ENCODE measurements at places on chromosomes 2 and 18.

DNA sequence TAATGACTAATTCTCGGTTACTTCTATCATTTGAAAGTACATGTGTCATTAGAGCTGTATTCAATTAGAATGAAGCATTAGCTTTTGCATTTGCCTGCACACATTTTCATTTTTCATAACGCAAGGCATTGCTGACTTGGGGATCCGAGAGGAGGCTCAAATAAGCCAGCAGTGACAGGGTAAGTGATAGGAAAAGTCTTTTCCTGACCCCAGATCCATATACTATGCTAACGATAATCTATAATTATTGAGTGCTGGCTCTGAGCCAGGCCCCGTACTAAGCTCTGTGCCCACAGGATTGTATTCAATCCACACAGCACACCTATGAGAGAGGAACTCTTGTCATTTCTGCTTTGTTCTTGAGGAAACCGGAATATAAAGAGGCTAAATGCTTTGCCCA lies 168.2 kb downstream of the VWC2L start:
- DNase-seq = no peak

GRCh38 chr2:233075966-233076339 lies 15.8 kb downstream of the INPP5D start:
- no peak for DNase-seq

- no peak for DNase-seq
These were observed 11.2 kb downstream of the KIAA2012 start for GRCh38 chr2:202084265-202084664.

GRCh38 chr2:10817413-10817812 lies 4.8 kb upstream of the PDIA6 start:
- no peak for DNase-seq

- no peak for DNase-seq
These were observed 120.9 kb downstream of the MMADHC start for GRCh38 chr2:149466635-149467034.

DNA sequence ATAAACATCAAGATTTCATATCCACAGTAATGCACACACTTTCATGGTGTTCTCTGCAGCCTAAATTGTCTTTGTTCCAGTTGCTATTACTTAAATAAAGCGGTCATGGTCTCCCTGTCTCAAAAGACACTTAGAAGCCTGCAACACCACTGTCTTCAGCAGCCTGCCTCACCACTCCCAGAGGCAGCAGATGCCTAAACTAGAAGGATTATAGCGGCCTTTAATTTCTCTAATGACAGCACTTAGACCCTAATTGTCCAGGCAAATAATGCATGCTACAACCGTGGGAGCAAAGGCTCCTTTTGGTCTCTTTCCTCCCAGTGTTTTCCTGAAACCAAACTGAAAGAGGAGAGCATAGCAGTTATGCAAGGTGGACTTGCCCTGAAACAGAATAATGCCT lies 248.8 kb upstream of the SLC39A10 start:
- DNase-seq = no peak

- DNase-seq = peak; percentile 30
These were observed 42.7 kb downstream of the ZNF516 start for GRCh38 chr18:76452357-76452756.

- DNase-seq = no peak
These were observed 541.8 kb upstream of the CDH2 start for GRCh38 chr18:28718696-28719095.

DNA sequence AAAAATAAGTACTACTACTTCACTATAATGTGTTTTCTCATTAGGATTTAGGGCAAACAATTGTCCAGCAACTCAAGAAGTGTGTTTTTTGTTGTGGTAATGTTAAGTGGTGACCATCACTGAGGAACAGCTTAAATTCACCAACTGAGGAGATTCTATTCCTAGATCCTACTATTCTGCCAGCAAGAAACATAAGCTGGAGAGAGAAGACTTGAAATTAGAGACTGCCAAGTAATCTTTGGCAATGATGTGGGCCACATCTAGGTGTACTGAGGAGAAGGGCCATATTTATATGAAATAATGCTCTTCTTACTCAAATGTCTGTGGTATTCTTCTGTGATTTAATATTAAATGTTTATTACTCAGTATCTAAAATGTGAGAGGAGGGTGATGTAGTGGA lies 44.3 kb upstream of the MSTN start:
- DNase-seq = no peak

DNA sequence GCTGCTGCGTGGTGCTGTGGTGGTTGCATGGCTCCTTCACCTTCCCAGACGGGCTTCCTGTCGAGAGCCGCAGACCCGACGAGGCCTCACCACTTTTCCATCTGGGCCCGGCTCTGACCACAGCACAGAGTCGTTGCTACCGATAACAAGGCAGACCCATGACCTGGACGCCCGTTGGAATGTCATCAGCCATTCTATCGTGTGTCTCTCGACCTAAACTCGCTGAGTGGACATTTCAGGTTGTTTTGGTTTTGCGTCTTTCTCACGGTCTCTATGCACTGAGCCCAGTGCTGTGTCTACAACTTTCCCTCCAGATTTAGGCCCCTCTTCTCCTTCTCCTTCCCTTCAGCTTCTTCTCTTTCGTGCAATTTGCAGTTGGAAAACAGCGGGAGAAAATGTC lies 204.7 kb upstream of the TPO start:
- DNase-seq = no peak

DNA sequence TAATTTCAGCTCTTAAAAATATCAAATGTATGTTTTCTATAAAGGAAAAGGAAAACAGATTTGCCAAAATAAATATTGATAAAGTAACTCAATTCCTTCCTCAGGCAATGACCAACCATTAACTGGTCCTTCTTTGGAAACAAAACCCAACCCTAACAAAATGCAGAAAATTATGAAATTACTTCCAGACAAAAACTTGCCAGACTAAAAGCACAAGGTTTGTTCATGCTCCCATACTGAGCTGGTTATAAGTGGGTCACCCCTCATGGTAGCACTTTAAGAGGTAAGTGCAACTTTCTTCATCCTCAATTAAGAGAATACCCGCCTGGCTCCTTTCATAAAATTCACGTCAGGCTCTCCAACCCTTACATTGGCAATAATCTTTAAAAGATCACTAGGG lies 31.1 kb upstream of the TTC32 start:
- no peak for DNase-seq

- DNase-seq = no peak
These were observed 111.4 kb downstream of the ANTXR1 start for GRCh38 chr2:69124343-69124742.

GRCh38 chr18:51128533-51128932 lies 68.9 kb downstream of the MEX3C start:
- no peak for DNase-seq

DNA sequence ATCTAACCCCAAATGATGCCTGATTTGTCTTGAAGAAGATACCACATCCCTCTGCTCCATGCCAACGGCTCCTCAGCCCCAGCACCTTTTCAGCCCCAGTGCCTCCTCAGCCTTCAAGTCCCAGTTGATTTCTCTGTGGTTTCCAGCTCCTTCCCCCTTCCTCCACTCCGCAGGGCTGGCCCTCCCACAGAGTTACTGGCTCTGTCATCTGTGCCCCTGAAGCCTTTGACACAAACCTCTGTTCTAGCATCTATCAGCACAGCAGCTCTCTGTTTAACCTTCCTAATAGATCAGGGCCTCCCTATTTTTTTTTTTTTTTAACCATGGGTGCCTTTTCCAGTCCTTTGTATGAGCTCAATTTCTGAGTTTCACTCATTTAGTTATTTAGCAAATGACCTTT lies 201.3 kb upstream of the CXCR4 start:
- DNase-seq = no peak

DNA sequence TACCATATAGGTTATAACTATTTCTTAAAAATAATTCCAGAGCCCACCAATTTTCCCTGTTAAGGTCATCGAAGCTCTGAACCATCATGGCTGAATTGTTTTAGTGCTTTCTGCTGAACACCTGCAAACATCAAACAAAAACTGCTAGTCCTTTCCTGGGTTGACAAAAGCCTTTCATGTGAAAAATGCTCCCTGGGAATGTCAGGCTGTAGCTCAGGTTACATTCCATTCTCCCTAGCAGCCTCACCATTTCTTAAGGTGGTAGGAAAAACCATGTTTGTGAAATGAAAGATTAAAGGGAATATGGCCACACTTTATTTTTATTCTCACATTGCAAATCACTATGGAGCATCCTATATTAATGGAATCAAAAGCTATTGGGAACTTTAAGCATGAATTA lies 5.7 kb downstream of the TCF4 start:
- DNase-seq = no peak

- DNase-seq = no peak
These were observed 422.3 kb upstream of the CELF4 start for GRCh38 chr18:37987901-37988300.

GRCh38 chr2:106851881-106852501 lies 34.0 kb downstream of the ST6GAL2 start:
- DNase-seq = no peak

- DNase-seq = no peak
These were observed 15.0 kb upstream of the IL1RN start for GRCh38 chr2:113112441-113112840.

DNA sequence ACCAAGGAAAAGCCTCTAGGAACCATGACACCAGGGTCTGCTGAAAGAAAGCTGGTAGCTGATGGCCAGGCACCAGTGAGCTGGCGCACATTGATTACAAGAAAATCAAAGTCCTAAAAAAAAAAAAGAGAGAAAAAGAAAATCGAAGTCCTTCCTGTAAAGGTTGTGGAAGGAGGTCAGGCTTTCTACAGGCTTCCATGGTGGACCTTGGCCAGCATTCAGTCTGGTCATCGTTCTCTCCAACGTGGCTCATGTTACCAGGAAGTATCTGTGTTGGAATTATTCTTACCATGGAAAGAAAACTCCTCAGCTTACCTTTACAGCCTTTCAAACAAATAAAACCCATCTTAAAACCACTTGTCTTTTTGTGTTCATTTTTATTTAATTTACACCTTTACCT lies 65.6 kb downstream of the CYB5A start:
- DNase-seq = no peak

DNA sequence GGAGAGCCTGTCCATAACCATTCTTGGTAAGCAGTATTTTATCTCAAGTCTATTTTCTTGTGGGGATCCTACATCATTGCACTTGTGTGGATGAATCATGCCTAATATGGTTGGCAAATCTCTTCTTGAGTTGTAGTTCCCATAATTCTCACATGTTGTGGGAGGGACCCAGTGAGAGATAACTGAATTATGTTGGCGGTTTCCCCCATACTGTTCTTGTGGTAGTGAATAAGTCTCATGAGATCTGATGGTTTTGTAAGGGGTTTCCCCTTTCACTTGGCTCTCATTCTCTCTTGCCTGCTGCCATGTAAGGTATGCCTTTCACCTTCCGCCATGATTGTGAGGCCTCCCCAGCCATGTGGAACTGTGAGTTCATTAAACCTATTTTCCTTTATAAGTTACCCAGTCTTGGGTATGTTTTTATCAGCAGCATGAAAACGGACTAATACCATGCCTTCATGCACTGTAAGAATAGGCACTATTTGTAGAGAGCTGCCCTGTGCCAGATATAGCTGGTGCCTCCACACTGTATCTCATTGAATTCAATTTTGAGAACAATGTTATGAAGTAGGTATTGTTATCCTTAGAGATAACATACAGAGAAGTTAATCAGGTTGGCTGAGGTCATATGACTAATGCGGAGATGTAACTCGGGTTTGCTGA lies 148.3 kb downstream of the PLCL1 start:
- DNase-seq = no peak

DNA sequence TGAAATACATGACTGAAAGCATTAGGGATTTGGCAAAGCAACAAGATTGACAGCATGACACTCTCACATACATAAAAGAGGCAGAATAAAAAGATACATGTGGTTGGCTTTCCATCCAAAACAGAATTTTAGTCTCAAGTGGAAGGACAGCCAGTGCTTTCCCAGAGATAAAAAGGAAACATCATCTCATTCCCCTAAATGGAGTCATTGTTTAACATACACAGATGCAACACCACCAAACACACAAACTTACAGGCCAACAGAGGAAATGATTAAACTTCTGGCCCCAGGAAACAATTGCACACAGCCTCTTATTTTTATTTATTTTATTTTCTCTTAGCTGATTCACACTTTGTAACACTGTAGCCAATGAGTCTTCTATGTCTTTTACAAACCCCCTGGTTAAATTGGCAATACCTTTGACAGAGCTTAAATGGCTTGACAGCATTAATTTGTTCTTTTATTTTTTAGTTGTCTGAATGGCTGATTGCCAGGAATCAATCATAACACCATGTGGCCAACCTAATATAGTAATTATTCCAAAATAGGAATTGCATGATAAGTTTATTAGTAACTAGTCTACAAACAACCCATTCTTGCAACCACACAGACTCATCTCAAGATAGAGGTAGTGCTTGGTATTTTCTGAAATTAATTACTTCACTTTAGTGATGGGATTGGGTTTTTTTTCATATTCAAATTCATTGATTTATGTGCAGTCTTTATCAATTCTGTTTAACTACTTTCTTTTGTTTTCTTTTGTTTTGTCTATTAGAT lies 190.5 kb downstream of the RND3 start:
- no peak for DNase-seq

- no peak for DNase-seq
These were observed 39.5 kb downstream of the CYTIP start for GRCh38 chr2:157404363-157404762.

GRCh38 chr18:30696201-30696600 lies 346.3 kb downstream of the DSC3 start:
- DNase-seq = no peak

- no peak for DNase-seq
These were observed 36.5 kb upstream of the PTPN4 start for GRCh38 chr2:119723186-119723585.

DNA sequence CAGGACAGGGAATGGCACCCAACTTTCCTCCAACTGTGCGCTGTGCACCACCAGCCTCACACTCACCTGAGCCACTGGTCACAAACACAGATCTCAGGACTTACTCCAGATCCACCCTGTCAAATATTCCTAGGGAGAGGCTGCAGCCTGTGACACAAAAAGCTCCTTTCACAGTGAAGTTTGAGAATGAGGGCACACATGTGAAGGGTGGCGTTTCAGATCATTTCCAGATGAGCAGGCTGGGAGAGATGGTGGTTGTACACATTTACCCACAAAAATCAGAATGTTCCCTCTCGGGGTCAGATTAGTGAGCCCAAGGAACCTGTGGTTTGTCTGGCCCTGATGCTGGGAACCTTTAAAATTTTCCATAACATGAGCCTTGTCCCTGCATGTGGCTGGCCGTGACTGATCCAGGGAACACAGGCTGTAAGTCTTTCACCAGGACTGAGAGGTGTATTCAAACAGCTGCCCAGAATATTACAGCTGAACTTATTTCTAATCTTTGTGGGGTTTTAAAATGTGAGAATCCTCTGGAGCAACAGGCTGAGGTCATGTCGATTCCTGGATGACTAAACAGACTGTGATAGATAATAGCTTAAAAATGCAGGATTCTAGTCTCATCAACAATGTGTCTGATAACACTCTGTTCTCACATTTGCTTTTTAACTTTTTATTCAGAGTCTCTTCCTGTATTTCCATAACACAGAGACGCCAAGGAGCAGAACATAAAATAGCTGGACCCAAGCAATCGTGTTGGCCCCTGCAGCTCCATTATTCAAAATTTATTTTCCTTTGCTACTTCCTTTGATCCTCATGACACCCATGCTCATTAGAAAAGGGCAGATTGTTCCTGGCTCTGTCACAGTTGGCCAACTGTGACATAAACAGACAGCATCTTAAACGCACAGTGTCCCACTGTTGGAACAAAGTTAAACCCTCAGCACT lies 35.5 kb downstream of the IL1R2 start:
- DNase-seq = no peak

- peak; percentile 68 for DNase-seq
These were observed 40.2 kb upstream of the ITM2C start for GRCh38 chr2:230824406-230824978.
